ENCODE measurements at places on chromosomes 1 and 21.

DNA sequence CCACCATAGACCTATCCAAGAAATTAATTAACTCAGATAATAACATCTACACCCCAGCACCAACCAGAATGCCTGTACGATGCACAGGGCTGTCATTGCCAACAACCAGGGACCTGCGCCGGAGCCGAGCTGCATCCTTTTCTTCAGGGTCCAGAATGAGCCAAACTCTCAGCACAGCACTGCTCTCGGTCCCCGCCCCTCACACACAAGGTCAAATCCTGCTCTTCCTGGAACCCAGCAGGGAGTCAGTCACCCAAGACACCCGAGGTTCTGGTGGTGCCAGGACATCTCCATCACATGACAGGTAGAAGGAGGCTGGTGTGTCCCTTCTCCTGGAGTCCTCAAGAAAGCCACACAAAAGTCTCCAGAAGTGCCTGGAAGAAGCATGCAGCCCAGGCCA is 31.9 kb downstream of the NPHP4 start:
- no peak for DNase-seq

DNA sequence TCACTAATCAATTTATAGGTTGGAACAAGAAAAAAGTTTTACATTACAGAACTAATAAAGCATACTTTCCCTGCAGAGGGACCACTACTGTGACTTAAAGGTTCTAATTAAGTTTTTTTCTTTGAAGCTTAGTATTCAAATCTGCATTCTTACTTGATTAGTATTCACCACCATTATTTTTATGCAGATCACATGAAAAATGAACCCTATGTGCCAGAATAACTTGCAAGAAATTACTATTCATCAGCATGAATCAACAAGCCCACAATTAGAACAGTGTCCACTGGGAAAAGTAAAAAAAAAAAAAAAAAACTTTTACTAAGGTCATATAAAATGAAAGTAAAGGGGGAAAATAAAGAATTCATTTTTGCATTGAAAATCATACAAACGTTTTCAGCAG is 90.8 kb downstream of the SMYD3 start:
- no peak for DNase-seq

- DNase-seq, result no peak
These were observed 480.3 kb downstream of the MRPL39 start for GRCh38 chr21:25127007-25127406.

DNA sequence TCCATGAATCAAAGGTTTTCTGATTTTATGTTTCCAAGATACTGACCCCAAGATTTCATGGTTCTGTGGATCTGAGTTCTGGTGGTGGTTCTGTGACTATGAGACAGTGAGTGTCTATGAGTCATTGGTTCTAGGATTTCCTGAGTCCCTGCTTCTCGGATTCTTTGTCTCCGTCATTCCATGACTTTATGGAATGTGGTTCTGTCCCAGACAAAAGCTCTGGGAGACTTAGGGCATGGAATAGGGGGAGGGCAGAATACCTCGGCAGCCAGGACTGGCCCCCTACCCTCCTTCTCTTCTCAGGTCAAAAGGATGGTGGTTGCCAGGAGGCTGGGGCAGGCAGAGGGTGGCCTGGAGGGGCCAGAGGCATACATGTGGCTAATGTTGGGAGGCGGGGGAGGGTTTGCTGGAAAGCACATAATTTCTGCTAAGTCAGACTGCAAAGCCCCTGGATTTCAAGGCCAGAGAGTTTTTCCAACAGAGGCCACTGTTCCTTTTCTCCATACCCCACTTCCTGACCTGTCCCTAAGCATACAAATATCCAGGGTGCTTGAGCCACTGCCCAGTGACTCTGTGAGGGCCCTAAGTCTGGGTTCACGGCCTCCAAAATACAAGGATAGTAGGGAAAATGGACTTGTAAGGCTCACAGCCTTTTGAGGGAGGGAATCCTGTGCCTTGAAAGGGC is 17.2 kb downstream of the CDCP2 start:
- DNase-seq, result no peak

- no peak for DNase-seq
These were observed 2.4 kb downstream of the PDPN start for GRCh38 chr1:13586001-13586400.

DNA sequence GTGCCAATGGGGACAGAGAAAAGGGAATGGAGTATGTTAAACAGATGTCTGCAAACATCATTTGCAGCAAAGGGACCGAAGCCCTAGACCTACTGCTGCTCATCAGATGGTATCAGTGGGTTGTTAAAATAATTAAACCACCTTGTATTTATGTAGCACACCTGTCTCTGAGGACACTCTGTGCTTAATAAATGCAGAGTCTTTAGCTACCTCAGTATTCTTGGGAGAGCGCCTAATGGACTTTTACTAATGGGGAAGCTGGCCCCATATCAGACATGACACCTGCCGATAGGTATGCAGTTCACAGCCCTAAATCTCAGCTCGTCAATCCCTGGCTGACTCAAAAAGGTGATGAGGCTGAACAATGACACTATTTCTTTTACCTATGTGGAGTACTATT is 54.4 kb downstream of the SYT6 start:
- no peak for DNase-seq

DNA sequence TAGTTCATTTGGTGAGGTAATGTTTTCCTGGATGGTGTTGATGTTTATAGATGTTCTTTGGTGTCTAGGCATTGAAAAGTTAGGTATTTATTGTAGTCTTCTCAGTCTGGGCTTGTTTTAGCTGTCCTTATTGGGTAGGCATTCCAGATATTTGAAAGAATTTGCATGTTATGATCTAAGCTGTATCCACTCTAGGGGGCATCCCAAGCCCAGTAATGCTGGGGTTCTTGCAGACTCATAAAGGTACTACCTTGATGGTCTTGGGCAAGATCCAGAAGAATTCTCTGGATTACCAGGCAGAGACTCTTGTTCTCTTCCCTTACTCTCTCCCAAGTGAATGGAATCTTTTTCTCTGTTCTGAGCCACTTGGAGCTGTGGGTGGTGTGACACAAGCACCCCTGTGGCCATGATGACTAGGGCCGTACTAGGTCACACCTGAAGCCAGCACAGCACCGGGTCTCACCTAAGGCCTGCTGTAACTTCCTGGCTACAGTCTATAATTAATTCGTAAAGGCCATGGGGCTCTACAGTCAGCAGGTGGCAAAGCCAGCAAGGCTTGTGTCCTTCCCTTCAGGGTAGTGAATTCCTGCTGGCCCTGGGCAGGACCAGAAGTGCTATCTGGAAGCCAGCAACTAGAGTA is 74.8 kb upstream of the PDE4B start:
- no peak for DNase-seq

DNA sequence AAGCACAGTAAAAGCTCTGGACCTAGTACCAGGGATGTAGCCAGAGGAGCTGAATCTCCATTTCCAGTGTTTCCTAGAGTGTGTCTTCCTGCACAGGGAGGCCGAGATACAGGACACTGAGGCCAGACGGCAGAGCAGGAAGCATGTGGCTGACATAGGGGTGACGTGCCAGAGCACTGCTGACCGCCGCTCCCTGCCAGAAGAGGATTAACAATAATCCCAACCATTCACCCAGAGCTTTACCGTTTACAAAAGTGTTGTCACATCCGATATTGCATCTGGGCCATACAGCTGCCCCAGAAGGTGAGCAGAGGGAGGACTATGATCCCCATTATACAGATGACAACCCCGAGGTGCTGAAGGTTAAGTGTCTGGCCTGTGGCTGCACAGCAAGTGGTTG is 5.8 kb upstream of the CLDN19 start:
- no peak for DNase-seq

GRCh38 chr1:184258525-184258924 is 128.3 kb upstream of the C1orf21 start:
- no peak for DNase-seq

DNA sequence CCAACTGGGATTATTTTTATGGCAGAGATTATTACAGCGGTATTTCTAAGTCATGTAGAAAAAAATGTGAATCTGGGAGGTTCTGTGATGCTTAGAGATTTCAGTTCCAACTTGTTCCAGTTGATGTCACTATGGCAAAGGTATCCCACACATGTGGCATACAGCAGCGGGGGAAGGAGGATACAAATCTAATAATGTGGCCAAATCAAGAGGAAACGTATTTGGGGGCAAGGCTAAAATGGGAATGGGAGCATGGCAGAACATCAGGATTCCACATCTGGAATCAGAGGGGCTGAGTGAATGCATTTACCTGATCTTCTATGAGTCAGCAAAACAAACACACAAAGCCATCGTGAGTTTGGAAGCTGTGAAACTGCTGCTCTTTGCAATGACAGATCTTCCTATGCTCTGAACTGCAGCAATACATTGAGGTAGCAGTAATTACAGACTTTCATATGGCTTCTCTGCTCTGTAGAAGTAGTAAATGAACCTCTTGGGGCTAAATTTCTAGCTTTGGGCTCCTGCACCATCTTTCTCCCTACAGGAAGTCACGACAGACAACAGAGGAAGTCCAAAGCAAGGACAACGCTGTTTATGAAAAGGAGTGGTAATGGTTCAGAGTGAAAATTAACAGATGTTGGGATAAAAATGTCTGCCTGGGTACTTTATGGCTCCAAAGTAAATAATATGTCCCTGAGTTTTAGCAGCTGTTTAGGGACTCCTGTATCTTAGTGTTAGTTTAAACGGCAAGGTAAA is 55.5 kb downstream of the GABPA start:
- no peak for DNase-seq

DNA sequence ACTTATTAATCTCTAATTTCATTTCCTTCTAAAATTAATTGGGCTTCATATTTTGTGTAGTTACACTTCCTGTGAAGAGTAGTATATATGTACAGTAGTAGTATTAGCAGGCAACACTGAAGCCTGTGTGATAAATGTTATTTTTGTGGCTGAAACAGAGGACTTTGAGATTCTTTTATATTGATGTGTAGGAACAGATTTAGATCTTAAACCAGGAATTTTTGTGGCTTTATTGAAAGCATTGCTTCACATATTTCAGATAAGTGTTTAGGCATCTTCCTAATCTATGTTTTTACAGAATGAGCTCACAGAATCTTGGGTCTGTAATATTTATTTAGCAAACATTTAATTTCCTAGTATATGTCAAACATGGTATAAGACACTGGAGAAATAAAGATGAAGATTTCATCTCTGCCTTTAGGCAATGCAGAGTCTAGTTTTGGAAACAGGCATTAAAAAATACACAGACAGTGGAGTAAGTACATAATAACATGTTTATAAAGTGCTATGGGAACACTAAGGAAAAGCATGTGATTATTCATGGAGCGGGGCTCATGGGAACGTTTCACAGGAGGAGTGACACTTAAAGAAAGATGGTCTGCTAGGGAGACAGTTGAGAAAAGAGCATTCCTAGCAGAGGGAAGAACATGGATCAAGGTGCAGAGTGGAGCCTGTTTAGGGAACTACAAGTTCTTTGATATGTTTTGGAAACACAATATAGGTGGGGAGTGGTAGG is 52.7 kb downstream of the MIGA1 start:
- no peak for DNase-seq

- DNase-seq, result no peak
These were observed at the start of gene DYNLT4 for GRCh38 chr1:44806704-44807363. TSS of gene DYNLT4 (minus strand) at chr1:44807351. CDS start at chr1:44806668, 683 bp downstream.

DNA sequence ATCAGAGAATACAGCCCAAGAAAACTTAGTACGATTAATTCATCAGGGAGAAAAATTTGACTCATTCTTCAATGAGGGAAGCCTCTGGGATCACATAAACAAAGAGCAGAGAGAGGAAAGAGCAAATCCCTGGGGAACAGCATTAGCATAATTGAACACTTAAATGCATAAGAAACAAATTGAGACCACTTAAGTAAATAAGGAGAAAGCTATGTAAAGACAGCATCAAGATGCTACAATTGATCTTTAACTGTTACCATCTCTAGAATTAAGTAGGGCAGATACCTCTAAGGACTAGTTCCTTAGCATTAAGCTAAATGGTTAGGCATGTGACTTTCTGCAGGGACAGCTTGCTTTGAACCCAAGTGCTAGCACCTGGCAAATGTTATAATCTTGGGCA is 265.1 kb upstream of the NEGR1 start:
- no peak for DNase-seq

DNA sequence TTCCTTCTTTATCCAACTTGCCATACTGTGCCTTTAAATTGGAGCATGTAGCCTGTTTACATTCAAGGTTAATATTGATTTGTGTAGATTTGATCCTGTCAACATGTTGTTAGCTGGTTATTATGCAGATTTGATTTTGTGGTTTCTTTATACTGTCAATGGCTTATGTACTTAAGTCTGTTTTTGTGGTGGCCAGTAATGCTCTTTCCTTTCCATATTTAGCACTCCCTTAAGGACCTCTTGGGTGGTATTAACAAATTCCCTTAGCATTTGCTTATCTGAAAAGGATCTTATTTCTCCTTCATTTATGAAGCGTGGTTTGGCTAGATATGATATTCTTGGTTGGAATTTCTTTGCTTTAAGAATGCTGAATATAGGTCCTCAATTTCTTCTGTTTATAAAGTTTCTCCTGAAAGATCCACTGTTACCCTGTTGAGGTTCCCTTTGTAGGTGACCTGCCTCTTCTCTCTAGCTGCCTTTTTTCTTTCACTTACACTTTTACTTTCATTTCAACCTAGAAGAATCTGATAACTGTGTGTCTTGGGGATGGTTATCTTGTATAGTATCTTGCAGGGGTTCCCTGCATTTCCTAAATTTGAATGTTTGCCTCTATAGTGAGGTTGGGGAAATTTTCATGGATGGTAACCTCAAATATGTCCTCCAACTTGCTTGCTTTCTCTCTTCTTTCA is 86.9 kb upstream of the NEGR1 start:
- no peak for DNase-seq

- no peak for DNase-seq
These were observed 32.0 kb downstream of the TMEM53 start for GRCh38 chr1:44642255-44642654.

GRCh38 chr1:9558946-9559545 is 19.8 kb downstream of the SLC25A33 start:
- DNase-seq, result no peak

DNA sequence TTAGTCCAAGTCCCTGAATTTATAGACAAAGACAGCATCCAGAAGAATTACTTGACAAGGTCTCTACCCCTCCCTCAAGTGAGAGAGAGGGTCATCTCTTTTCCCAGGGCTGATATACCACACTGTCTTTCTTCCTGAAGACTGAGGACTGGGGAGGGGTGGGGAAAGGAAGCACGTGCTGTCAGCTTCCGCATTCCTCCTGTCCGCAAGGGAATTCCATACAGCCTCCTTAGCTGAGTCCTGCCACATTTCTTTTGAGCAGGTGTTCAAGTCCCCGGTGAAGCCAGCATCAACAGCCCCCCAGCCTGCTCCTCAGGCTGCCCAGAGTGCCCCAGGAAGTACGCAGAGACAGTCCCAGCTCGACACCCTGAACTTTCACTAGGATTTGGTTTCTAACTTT is 34.2 kb downstream of the PCAT6 start:
- no peak for DNase-seq

- DNase-seq, result no peak
These were observed 46.2 kb downstream of the L1TD1 start for GRCh38 chr1:62240651-62241370.

DNA sequence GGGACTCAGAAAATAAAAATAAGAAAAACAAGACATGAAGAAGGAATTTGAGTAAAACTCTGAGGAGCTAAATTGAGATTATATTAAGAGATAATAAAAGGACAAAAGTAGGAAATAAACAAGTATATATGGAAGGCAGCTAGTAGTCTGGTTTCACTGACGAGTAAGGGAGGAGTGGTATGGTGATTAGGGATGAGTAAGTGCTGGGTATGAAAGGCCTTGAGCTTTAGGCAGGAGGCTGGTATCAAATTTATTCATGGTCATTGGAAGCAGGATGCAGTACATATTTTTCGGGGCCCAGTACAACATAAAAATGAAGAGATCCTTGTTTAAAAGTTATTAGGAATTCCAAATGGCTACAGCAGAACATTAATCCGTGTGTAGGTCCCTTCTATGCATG is 789.7 kb upstream of the PRMT6 start:
- no peak for DNase-seq
